ENCODE measurements at places on chromosomes 12 and 14. TPM values are rescaled to one million over a fixed set of nuclear protein-coding genes. Genes with fewer than 3 reads are reported as not detected.

DNA sequence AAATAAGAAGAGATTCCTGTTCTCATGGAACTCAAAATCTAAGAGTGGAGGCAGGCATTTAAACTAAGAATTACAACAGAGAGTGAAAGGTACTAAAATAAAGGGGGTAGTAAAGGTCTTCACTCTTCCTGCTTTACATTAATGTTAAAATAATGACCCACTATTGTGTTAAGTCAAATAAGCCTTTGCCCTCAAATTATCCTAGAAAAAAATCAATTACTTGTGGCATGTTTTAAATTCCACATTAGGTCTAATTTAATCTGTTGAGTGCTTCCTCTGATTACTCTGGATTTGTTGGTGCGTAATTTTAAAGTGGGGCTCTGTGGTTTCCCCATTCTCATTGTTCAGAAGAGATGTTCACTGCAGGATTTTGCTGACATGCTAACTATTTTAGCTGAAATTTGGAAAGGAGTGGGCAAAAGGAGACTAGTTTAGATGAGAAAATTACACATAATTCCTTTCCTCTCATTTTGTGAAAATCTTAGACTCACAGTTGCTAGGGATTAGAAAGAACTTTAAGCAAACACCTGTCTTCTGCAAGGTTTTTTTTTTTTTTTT lies 35.5 kb downstream of the BTG1 start:
- no peak overlapping the region for H3K4me3 ChIP-seq
- H3K36me3 ChIP-seq: peaks cover 7% of the 10 kb centered on the region
- H3K27me3 ChIP-seq: no peaks in the 10 kb centered on the region
- H3K27ac ChIP-seq: no peak overlapping the region

GRCh38 chr12:5556946-5557673 lies 125.2 kb downstream of the NTF3 start:
- H3K27ac ChIP-seq: no peak overlapping the region
- H3K36me3 ChIP-seq: no peaks in the 10 kb centered on the region
- no peak for DNase-seq
- no peaks in the 10 kb centered on the region for H3K4me1 ChIP-seq

DNA sequence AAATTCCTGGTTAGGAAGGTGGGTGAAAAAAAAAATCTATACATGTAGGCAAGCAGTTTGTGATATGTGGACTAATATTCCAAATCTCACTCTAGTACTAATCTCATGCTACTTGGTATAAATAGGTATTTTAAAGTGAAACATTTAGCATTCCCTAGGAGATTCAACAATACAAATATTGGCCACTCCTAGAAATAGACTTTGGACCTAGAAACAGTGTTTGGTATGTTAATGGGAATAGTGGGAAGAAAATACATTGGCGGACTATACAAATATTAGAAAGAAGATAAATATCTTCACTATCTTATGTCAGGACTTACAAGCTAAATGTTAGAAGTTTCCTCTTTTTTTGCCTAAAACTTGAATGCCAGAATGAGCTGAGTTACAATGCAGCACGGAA lies 28.2 kb downstream of the HIGD1C start:
- peaks cover 24% of the 10 kb centered on the region for H3K4me1 ChIP-seq
- H3K27me3 ChIP-seq: no peaks in the 10 kb centered on the region
- no peak for DNase-seq
- H3K36me3 ChIP-seq: peaks cover 22% of the 10 kb centered on the region

DNA sequence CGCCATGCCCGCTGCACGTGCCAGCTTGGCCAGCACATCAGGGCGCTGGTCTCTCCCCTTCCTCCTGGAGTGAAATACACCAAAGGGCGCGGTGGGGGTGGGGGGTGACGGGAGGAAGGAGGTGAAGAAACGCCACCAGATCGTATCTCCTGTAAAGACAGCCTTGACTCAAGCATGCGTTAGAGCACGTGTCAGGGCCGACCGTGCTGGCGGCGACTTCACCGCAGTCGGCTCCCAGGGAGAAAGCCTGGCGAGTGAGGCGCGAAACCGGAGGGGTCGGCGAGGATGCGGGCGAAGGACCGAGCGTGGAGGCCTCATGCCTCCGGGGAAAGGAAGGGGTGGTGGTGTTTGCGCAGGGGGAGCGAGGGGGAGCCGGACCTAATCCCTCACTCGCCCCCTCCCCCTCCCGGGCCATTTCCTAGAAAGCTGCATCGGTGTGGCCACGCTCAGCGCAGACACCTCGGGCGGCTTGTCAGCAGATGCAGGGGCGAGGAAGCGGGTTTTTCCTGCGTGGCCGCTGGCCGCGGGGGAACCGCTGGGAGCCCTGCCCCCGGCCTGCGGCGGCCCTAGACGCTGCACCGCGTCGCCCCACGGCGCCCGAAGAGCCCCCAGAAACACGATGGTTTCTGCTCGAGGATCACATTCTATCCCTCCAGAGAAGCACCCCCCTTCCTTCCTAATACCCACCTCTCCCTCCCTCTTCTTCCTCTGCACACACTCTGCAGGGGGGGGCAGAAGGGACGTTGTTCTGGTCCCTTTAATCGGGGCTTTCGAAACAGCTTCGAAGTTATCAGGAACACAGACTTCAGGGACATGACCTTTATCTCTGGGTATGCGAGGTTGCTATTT lies 914 bp upstream of the CCND2 start:
- H3K27ac ChIP-seq: peak overlapping the region; percentile 100
- peak; percentile 88 for DNase-seq
- H3K36me3 ChIP-seq: peaks cover 44% of the 10 kb centered on the region
- peaks cover 39% of the 10 kb centered on the region for H3K4me1 ChIP-seq
- H3K27me3 ChIP-seq: peaks cover 10% of the 10 kb centered on the region
- H3K4me3 ChIP-seq: peak overlapping the region; percentile 97

- H3K27me3 ChIP-seq: peaks cover 5% of the 10 kb centered on the region
- no peaks in the 10 kb centered on the region for H3K36me3 ChIP-seq
- H3K4me3 ChIP-seq: no peak overlapping the region
Measured at GRCh38 chr14:99350751-99351150, 78.8 kb upstream of the BCL11B start.

The SRGAP1 gene
- total RNA-seq: not detected

The C1S gene
- 1.7 TPM for total RNA-seq

The FAM90A1 gene
- total RNA-seq: 0.20 TPM
